ENCODE measurements at places on chromosomes 11 and 22.
A peak's percentile ranks its signal among the peaks of the same experiment; 100 is the strongest.

DNA sequence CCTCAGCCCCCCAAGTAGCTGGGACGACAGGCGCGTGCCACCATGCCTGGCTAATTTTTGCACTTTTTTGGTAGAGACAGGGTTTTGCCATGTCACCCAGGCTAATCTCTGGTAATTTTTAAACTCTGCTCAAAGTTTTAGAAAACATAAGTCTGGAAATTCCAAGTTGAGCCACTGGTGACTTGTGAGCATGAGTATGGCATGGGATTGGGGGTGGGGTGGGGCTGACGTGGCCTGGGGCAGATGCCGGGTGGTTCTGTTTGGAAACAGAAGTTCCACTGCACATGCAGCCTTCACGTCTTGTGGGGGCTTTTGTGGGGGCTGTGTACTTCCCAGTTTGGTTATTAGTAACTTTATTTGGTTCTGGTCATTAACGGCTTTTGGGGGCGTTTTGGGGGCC is 67.3 kb downstream of the PTPRJ start:
- no peak for DNase-seq

GRCh38 chr11:69295079-69295994 is 1.4 kb downstream of the MYEOV start:
- no peak for DNase-seq

DNA sequence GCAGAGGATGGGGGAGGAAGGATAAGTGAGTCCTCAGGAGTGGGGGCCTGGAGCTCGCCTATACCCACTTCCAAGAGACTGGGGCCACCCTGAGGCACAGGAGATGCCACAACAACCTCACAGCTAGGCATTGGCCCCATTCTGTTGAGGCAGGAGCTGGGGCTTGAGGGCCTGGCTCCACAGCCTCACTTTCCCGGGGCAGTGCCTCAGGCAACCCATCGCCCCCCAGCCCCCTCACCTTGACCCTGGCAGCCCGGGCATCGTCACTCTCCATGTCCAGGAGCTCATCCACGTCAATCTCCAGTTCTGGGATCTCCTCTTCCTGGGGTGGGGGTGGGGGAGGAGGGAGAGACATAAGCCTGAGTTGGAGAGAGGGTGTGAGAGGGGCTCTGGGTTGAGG is 1.8 kb downstream of the PPP1R14B start:
- DNase-seq: no peak

- DNase-seq: no peak
These were observed 60.9 kb upstream of the EMID1 start for GRCh38 chr22:29144786-29145160.

DNA sequence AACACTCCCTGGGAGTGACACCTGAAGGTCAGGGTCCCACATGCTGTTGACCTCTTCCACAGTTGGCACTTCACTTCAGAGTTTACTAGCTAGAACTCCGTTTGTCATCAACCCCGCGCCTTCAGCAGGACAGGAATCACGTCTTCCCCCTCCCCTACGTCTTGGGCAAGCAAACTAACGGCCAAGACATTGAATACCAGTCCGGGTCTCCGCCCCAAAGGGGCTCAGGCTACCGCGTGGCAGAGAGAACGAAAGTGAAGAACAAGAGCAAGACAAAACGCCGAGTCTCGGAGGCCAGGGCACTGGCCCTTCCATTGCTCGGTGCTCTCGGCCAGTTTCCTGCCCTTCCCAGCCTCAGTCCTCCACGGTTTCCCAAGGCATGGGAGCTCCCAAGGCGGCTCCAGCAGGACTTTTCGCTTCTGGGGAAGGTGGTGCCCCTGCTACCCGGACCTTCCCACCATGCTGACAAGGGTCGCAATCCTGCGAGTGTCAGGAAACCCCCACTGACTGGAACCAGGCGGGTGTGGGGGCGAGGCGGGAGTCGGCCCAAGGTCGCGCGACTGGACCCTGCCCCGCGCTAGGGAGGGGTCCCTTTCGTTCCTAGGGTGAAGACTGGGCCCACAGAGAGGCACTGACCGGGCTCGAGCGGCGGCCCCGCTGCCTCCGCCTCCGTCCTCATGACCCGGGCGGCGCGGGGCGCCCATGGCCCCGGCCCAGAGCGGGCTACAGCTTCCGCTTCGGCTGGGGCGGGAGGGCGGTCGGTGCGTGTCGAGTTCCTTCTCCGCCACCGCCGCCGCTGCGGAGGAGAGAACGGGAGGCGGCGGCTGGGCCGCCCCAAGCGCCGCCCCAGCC is at the start of gene GUCD1:
Gene GUCD1, minus strand, starts transcription at position 826 of the 852 bp plus-strand sequence. Its CDS starts 147 bp downstream, at position 679.
- DNase-seq: peak; percentile 68

GRCh38 chr11:78560826-78561484 is 13.7 kb downstream of the NARS2 start:
- peak; percentile 50 for DNase-seq

- DNase-seq: no peak
These were observed 217.0 kb upstream of the ZBED5 start for GRCh38 chr11:11074686-11075335.

GRCh38 chr22:39152511-39153219 is at the start of gene CBX7:
CBX7 (minus strand) TSS chr22:39152680; CDS start chr22:39152444, 236 bp downstream.
- DNase-seq: peak; percentile 97

DNA sequence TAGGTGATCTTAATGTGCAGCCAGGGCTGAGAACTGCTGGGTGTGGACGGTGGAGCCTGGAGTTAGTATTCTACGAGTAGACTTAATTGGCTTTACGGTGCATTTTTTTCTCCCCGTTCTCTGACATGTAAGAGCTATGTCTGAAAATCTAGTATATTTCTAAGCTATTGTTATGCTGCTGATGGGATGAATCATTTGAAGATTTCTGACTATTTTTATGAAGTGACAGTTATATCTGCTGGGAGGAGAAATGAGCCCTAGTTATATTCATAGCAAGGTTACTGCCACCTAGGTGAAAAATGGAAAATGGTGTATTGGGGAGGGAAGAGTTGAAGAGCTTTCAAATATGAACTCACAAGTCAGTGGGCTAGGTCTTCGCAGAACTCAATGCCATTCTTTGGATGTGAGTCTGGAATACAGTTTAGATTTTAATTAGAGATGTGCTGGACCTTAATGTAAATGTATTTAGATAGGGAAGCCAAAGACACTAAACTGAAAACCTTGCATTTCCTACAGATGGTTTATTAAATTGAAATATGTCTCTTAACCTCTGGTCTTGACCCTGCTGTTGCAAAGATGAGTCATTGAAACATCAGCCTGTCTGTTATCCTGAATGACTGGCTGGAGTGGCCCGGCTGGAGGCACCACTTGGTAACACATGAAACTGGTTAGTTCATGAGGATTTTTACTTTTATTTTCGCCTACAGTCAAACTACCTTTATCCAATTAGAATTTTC is 293.7 kb downstream of the DDX10 start:
- DNase-seq: no peak

GRCh38 chr22:36595940-36596339 is 67.0 kb upstream of the EIF3D start:
- DNase-seq: no peak

- DNase-seq: peak; percentile 92
These were observed 167.8 kb upstream of the NARS2 start for GRCh38 chr11:78742430-78742829.

- DNase-seq: no peak
These were observed 32.1 kb upstream of the GNB1L start for GRCh38 chr22:19886605-19887255.

DNA sequence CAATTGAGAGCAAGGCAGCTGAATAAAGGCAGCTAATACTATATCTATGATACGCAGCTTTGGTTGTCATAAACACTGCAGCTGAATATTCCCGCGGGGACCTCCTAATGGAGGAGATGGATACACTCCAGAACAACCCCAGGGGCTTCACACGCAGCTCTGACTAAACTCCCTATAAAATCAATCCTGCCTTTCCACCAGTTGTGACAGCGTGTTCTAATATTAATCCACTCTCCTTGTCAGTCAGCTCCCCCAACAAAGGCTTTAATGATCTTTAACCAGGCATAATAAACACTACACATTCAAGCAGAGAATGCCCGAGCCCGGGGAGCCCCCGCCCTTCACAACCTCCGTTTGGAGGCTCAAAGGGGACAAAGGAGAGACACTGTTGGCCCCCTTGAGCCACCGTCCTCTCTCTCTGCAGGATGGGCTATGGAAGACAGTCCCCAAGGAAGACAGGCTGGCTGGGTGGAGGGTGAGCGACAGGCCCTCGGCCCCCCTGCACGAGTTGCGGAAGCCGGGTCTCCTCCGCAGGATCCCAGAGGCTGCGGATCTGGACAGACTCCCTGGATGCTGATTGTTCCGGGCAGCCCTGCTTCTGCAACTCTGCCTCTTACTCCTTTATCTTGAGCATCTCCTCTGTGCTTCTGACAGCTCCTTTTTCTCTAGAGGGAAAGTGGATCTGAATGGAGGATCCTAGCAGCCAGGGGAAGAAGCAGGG is 565.2 kb downstream of the BUD13 start:
- DNase-seq: no peak

- no peak for DNase-seq
These were observed 2.4 kb downstream of the ALX4 start for GRCh38 chr11:44307340-44308099.

GRCh38 chr11:69435161-69435986 is 46.1 kb upstream of the LINC01488 start:
- no peak for DNase-seq

DNA sequence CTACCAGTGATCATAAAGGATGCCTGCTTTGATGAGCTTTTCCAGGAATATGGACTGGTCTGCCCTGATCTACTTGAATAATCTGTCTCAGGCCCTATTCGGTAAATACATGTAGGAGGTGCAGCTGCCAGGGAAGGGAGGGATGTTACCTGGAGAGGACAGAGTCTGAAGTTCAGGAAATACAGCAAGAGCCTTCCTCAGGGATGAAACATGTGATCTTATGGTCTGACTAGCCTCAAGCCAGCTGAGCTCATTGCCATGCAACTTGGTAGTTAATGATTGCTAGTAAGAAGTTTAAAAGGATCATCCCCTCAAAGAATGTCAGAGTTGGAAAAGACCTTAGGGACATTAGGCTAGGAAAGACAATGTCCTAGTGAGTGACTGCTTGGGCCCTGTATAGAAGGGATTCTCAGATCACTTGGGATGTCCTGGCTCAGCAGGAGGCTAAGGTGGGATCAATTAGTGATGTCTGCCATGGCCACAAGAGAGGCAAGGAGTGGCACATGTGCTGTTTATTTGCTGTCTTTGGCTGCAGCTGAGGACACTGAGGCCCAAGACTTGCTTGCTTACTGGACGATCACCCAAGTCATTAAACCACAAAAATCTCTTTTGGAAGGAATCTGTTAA is 18.5 kb downstream of the PTPRJ start:
- no peak for DNase-seq

GRCh38 chr11:64219755-64220154 is 6.2 kb downstream of the TRPT1 start:
- DNase-seq: no peak

DNA sequence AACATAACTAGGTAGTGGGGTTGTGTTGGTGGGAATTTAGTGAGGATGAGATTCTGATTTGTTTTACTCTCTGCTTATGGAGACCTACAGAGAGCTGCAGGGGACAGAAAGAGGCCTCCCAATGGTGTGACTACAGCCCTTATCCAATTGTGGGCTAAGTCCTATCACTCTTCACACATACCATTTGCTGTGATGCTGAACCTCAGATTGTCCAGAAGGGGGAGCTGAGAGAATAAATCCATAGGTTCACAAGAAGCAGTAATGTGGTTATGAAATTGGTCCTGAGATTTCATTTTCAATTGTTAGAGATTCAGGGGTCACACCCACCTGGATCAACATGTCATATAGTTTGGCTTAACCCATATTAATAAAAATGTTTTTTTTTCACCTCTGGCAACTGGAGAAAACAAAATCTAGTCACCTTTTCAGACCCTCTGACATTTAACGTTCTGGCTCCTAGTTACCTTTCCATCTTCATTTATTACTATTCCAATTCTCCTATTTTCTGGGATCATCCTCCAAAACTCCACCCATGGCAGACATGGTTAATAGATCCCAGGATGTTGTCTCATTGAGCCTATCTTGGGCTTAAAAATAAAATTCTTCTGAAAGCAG is 53.3 kb upstream of the PTPN5 start:
- no peak for DNase-seq

- DNase-seq: peak; percentile 29
These were observed 5.4 kb downstream of the POU2AF2 start for GRCh38 chr11:111250936-111251335.

GRCh38 chr22:27237080-27237741 is 564.3 kb downstream of the MN1 start:
- no peak for DNase-seq

DNA sequence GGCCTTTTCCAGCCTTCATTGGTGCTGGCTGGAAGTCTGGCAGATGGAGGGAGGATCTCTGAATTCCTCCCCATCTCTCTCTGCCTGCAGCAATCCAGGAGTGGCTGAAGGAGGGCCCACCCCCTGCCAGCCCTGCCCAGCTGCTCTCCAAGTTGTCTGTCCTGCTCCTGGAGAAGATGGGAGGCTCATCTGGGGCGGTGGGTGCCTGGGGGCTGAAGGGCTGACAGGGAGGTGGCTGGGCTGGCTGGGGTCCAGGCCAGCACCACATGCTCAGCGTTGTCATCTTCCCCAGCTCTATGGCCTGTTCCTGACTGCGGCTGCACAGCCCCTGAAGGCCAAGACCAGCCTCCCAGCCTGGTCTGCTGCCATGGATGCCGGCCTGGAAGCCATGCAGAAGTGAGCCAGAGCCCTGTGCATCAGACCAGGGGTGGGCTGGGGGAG is 12.2 kb downstream of the TKFC start:
- DNase-seq: no peak

DNA sequence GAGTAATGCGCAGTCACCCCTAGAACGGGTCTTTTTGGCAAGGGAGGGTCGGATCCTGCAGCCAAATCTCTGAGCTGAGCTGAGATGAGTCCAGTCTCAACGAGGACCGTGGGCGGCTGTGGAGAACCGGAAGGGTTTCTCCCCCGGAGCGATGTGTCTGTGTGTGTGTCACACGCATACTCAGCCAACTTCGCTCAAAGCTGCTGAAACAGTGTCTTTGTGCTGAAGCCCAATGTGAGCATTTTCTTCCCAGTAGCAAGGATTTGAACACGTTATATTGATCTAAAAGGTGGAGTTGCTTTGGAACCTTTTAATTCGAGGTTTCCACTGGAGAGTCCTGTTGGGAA is 1.4 kb upstream of the CELSR1 start:
- no peak for DNase-seq

- DNase-seq: peak; percentile 91
These were observed 15.2 kb upstream of the CDC42EP1 start for GRCh38 chr22:37544955-37545702.

DNA sequence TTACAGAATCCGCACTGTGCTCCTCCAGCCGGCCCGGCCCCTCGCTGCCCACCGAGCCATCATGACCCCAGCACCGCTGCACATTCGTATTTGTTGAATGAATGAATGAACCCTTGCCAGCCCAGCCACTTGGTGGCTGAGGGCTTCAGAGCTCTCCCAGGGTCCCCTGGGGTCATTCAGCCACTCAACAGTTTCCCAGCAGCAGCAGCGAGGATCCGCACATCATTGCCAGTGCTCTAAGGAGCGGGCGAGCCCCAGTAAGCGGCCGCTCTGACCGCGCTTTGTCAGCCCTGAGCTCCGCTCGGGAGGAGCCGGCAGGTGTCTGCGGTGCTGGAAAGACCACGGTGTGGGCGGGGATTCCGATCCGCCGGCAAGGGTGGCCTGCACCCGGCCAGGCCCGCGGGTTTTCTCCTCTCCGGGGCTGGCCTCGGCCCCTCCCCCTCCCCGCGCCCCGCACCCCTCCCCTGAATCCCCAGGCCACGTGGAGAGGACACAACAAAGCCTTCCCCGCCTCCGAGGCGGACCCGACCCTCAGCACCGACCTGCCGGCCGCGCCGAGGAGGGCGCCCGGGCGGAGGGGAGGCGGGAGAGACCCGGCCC is 563 bp downstream of the BID start:
- DNase-seq: peak; percentile 59

GRCh38 chr11:128304116-128304515 is 283.2 kb downstream of the ETS1 start:
- no peak for DNase-seq
